ENCODE measurements at places on chromosomes 2 and 18.

DNA sequence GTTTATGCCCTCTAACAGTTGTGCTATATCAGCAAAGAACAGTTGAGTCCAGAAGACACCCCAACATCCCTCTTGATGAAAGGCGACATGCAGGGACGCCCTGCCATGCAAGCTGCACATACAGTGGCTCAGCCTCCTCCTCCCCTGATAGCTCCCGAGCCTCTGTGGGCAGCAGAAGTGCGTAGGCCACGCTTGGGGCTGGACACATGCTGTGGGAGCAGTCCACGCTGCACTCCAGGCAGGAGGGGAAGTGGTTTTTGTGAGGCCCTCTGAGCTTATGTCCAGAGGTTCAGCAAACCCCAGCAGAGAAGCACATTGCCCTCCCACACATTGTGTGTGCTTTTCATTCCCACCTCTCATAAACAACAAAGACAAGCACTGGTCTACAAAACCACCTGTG is 162.1 kb downstream of the SEPTIN10 start:
- DNase-seq = no peak

DNA sequence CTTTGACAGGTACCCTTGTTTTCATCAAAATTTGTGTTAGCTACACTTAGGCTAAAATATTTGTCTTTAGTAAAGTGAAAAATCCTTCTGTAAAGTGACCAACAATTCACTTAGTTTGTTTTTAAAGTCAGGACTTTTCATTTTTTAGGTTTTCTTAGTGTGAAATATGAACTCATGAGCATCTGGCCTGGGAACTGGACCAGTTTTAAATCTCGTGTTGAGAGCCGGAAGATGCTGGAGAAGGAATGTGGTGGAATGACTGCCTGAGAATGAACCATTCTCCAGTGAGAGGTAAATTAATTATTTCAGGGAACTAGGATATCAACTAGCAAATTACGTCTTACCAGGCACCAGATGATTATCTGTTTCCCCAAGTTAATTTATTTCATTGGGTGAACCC is 305.7 kb downstream of the AGPS start:
- DNase-seq = no peak

GRCh38 chr2:148885988-148886387 is 11.0 kb downstream of the KIF5C start:
- DNase-seq = no peak

DNA sequence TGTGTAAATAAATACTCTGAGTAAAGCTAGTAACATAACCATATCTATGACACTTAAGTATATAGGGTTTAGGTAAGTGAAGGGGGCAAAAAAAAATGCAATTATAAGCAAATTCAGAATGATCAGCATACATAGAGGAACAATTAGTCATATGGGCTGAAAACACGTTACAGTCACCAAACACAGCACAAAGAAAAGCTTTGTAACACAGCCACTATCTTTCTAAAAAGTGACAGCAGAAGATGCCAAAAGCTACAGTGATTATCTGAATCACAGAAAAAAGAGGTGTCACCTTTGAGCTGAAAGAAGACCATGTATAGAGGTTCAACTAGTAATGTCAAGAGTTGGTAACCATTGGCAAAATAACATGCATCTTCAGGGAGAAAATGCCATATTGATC is 115.5 kb downstream of the ERBB4 start:
- DNase-seq = no peak

GRCh38 chr18:9637036-9637767 is 22.8 kb upstream of the PPP4R1 start:
- peak; percentile 67 for DNase-seq

GRCh38 chr2:203656522-203657287 is 49.7 kb upstream of the CD28 start:
- DNase-seq = no peak
